ENCODE measurements at places on chromosomes 6 and 20.
A peak's percentile ranks its signal among the peaks of the same experiment; 100 is the strongest.

GRCh38 chr6:42339991-42340401, 111.7 kb downstream of the TRERF1 start:
- DNase-seq, result no peak

- DNase-seq, result no peak
These were observed 13.2 kb upstream of the NELFCD start for GRCh38 chr20:58967652-58968429.

GRCh38 chr6:170151804-170152123, 139.1 kb downstream of the DLL1 start:
- DNase-seq, result no peak

DNA sequence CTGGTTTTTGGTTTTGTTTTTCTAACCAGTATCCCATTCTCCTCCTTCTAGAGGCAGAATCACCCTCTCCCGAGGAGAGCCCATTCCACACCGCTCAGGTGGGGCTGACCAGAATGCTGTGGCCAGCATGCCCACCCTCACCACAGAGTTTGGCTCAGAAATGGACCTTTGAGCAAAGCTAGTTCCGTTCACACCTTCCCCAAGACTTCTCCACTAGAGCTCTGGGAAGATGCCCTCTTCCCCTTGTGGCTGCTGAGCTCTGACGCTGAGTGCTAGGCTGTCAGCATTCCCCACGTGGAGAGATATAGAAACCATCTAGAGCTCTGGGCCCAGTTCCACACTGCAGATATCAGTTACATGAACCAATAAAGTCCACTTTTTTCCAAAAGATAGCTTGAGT, 7.9 kb downstream of the GPLD1 start:
- no peak for DNase-seq

GRCh38 chr6:4664117-4664626, 112.0 kb upstream of the CDYL start:
- no peak for DNase-seq

- DNase-seq, result no peak
These were observed 76.8 kb upstream of the SIRPG start for GRCh38 chr20:1734269-1734858.

GRCh38 chr6:4380881-4381281, 245.5 kb upstream of the ECI2 start:
- no peak for DNase-seq

GRCh38 chr6:128465368-128466343, 54.7 kb downstream of the PTPRK start:
- DNase-seq, result no peak

- DNase-seq, result no peak
These were observed 76.8 kb downstream of the MKKS start for GRCh38 chr20:10357061-10357708.

DNA sequence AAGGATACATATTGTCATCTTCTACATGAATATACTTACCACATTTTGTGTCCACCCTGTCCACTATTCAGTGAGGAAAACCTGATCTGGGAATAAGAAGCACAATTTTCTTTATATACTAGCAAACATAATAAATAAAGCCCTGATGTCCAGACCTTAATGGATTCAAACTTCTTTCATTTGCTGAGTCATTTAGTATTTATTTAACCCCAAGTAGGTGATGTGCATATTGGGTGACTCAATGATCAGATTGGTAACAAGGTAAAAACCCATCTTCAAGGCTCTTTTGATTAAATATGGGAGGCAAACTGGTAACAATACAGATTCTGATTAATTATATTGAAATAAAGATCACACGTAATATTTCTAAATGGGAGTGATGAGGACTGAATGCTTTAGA, 1159.8 kb upstream of the EYS start:
- no peak for DNase-seq

GRCh38 chr20:37525810-37526209, 1.9 kb downstream of the BLCAP start:
- no peak for DNase-seq

DNA sequence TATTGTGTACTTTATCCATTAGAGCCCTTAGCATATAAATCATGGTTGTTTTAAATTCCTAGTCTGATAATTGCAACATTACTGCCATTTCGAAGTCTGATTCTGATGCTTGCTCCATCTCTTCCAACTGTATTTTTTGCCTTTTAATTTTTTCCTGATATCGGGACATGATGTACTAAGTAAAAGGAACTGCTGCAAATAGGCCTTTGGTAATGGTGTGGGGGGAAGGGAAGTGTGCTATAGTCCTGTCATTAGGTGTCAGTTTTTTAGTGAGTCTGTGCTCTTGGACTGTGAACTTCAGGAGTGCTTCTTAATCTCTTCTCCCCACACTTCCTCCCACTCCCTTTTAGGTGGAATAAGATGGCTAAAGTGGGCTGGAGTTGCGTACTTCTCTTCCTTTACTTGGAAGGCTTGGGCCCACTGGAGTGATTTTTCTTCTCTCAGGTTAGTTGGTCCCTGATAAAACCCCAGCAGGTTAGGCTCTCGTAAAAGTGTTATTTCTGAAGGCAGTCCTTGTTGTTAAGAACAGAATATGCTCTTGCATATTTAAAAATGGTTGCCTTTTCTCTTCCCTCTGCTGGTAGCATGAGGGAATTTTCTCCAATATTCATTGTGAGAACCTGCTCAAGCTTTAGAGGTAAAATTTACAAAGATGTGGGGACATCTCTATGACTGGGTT, 18.1 kb downstream of the STXBP5 start:
- DNase-seq, result no peak

GRCh38 chr6:78701407-78701806, 165.9 kb upstream of the IRAK1BP1 start:
- no peak for DNase-seq

DNA sequence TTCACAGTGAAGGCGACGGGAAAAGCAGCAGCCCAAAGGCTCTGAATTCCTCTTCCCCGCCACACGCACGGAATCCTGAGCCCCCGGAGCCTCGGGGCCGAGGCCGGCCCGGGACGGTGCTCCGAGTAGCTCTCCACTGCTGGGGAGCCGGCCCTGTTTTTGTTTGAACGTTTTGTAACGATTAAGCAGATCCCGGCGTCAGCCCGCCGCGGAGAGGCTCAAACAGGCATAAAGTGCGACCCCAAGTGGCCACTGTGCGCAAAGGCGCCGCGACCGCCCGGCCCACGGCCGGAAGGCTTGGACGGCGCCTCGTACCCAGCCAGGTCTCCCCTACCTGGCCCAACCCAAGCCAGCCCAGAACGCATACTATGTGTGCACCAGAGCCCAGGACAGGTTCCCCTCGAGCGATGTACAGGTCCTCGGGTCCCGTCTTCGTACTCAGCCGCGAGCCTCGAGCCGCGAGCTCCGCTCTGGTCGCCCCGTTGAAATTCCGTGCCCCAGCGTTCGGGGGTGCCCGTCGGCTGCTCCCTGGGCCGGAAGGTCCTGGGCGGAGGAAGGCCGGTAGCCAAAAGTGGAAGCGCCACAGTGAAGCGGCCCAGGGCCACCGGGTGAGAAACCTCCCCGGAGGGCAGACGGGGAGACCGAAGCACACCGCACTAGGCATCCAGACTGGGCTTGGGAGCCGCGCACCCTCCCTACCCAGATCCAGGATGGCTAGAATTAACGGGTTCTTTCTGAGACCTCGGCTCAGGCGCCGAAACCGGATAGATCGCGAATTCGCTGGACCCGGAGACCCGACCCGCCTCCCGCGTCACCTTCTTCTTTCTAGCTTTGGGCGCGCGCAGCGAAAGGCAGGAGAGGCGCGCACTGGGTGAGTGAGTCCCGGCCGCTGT, 1.2 kb upstream of the MAFB start:
- DNase-seq, result peak; percentile 81

- no peak for DNase-seq
These were observed 683.4 kb upstream of the FLRT3 start for GRCh38 chr20:15020845-15021244.

DNA sequence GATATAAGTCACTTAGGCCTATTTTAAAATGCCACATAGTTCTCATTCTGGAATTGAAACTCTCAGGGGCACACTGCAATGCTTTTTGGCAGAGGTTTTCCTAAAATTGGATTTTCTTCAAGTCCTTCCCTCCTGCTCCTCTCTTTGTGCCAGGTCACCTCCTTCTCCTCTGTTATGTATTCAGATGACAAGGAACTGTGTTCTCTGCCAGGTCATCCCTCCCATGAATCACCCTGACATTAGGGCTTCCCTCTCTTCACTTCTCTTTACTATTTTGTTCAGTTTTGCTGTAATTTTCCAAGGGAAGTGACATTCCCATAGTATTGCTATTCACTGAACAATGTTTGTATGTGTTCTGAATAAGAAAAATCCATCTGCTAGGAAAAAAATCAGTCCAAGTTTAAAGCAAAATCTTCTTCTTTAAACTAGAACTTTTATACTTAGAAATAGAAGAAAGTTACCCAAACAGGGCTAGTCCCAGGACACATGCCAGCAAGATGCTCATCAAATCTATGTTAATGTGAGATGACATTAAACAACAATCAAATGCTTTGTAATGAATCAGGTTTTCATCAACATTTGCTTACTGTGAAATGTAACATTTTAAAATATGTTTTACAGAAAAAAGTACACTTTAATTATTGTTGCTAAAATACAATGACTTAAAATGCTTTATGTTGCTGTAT, 461.1 kb downstream of the MMUT start:
- DNase-seq, result no peak

- DNase-seq, result no peak
These were observed 9.1 kb downstream of the OCSTAMP start for GRCh38 chr20:46541229-46541935.

- no peak for DNase-seq
These were observed 91.0 kb downstream of the TCP11 start for GRCh38 chr6:35049900-35050756.

DNA sequence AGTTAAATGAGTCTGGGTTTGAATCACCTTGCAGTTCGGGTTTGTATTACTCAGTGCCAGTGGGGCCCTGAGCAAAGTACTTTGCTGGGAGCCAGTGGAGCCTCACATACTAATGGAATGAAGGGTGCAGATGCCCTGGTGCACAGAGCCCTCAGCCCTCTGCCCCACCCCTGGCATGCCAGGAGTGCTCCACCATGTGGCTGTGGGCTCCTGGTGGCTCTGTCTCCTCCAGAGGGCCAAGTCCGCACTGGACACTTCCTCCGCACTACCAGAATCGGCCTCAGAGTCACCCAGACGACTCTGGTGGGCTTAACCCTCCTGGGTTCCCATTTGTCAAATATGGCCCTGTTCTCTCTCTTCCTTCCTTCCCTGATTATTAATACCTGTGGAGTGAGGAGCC, 94.0 kb downstream of the STK35 start:
- DNase-seq, result no peak

- DNase-seq, result no peak
These were observed 1.5 kb downstream of the ANKS1A start for GRCh38 chr6:34890533-34890925.

- DNase-seq, result no peak
These were observed 133.8 kb downstream of the FLRT3 start for GRCh38 chr20:14203657-14204056.

GRCh38 chr20:59932616-59933295, 681 bp downstream of the SYCP2 start:
- DNase-seq, result no peak

GRCh38 chr20:21002486-21002885, 103.7 kb downstream of the LINC00237 start:
- no peak for DNase-seq

DNA sequence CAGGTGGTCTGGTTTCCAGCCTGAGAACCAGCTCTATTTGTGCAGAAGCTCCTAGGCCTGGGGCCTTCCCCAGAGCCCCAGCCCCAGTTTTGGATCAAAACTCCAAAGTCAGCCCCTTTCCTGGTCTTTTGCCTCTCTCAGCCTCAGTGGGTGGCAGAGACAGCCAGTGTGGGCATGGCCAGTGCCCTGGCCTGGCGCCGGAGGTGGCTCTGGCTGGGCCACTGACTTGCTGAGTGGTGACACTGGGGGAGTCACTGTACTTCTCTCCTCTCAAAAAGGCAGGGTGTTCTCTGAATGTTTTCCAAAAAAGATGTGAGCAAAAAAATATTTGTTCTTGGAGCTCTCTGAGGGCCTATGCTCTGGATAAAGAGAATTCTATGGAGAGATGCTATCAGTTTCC, 20.0 kb upstream of the MLN start:
- DNase-seq, result no peak

DNA sequence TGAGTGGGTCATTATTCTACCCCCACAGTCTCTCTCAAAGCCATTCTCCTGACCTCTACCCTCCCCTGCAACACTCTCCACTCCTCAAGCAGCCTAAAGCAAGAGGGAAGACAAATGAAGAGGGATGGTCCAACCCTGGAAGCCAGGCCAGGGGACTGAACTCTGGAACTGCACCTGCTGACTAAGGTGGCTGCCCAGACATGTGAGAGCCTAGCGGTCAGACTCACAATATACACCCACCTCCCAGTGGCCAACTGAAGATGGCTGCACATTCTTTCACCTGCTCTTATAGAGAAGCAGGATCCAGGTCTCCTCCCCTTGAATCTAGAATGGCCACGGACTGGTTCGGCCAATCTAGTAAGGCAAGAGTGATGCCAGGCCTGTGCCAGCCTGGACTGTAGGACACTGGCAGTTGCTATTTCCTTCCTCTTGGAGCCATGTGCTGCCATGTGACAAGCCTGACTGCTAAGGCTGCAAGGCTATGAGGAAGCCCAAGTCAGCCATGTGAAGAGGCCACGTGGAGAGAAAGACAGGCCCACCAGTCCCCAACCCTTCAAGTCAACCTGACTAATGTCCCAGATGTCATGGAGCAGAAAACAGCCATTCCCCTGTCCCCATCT, 31.8 kb downstream of the ACSS1 start:
- no peak for DNase-seq

DNA sequence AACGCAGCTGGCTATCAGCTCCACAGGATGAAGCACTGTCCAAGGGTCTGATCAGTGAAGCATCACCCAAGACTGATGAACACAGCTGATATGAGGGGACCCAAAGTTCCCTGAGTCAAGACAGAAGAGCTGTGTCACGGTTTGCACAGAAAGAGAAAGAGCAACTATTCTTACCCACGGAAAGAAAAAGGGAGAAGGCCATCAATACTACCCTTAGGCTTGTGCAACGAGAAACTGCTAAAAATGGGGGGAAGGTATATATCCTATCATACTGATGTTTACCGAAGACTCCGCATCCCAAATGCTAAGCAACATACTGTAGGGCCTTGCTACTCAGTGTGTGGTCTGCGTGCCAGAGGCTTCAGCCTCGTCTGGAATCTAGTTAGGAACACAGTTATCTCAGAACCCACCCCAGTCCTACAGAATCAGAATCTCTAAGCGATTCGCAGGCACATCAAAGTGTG, 665 bp downstream of the FASTKD5 start:
- DNase-seq, result no peak

DNA sequence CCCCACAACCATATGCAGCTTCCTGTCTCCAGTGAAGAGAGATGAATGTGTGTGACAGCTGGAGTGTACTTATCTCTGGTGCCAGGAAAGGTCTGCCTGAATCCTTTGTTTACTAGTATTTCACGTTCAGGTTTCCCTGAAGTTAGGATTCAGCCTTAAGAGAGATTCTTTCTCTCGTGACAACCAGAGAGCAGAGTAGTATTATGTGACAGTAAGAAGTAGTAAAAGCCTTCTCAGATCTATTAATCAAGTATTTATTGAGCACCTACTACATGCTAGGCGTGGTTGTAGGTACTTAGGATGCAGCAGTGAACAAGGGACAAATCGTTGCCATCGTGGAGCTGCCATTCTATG, 949 bp downstream of the KIFC1 start:
- DNase-seq, result no peak

- DNase-seq, result no peak
These were observed 147.2 kb upstream of the RPS6KA2 start for GRCh38 chr6:166774292-166774691.

Measured in NCI-H1105 treated with DMSO at 0.1 percent for 48 hours (cell line).